ENCODE measurements at places on chromosomes 11 and 22.

DNA sequence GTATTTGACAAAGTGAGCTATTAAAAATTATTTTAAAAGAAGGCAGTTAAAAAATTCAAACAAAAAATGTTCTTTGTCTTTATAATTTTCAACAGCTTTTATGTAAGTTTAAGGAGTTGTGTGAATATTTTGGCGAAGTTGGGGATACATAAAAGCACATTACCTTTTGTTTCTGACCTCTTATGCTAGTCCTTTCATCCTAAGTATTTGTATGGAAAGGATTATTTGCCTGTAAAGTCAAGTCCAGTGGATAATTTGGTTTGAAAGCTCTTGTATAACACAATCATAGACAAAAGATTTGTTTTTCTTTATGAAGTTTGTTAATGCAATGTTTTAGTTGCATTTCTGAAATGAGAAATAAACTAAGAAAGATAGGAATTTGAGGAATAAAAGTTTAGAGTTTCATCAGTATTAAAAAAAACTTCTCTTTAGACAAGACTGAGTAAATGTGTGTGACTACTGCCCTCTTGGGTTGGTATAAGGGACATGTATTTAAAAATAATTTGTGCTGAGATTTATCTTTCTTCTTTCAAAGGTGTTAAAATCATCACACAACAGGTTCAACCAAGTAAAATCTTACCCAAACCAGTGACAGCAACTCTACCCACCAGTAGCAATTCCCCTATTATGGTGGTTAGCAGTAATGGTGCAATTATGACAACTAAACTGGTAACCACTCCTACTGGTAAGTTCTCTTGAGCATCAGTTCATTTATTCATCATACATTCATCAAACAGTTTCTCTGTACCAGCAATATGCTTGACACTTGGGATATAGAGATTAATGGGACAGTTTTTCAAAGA is 68.2 kb downstream of the EMSY start:
- DNase-seq: no peak

- DNase-seq: no peak
These were observed 24.3 kb upstream of the KCNA4 start for GRCh38 chr11:30041171-30041570.

DNA sequence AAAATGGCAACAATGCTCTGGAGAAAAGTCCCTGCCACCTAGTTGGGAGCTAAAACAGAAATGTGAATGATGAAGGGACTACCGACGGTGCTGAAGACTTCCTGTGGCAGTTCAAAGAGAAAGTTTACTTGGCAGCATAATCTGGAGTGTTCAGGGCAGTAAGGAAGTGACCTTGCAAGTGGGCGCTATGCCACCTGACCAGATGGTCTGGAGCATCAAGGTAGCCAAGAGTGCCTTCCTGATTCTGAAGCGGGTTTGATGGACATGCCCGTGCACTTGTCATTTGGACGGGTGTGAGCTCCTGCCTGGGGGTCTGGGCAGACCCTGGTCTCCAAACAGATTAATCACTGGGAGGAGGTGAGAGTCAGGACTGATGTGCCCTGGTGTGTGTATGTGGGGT is 1.8 kb upstream of the SNX19 start:
- DNase-seq: no peak

DNA sequence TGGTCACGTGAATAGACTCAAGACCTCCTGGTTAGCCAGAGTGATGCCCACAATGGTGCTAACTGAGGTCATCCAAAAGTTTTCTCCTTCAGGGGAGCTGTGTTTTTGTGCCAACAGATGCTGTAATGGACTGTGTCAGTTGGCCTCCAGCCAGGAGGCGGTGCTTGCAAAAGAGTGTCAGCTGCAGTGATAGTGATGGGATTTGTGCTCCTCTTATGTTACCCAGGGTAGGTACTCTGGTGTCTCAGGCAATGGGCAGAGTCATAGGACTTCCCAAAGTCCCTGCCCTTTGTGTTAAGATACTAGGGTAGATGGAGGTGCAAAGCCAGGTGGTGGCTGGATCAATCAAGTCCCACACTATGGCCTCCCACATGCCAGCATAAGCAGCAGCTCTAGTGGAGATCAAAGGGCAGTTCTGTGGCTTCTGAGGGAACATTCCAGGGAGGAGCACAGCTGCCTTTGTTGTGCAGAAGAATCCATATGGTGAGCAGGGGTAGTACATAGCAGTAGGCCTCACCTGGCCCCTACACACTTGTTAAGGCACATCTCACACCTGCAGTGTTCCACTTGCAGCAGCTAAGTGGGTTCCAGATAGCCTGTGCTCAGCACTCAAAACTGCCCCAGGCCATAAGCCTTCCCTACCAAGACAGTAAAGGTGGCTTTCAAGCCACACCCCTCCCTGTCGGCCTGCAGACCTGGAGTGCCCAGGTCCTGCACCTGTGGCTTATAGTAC is 9.4 kb upstream of the FANCF start:
- DNase-seq: no peak

DNA sequence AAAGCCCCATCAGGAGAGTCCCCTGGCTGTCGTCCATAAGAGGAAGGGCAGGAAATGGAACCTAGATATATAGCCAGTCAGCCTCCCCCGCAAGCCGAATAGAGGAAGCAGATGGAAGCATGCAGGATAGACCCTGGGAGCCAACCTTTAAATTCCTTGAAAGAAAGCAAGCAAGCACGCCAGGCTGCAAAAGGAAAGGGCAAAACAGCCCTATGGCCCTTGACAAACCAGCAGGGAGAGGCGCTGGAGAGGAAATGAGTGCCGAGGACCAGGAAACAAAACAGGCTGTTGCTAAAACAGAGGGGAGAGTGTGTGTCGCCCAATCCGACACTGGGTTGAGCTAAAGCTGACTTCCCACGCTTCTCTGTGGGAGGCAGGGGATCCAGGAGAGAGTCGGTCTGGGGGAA is 203.5 kb upstream of the MTNR1B start:
- no peak for DNase-seq

- no peak for DNase-seq
These were observed 29.1 kb downstream of the PPIL2 start for GRCh38 chr22:21694795-21695429.

GRCh38 chr11:83938148-83938547 is 652.0 kb upstream of the CCDC90B start:
- no peak for DNase-seq
